Stimulated activated CD8-positive, alpha-beta memory T cell treated with anti-CD3 and anti-CD28 coated beads, Interleukin-2, amount 100 ng/mL, for 48 hours (primary cell): ENCODE measurements at places on chromosomes 2 and 18.

DNA sequence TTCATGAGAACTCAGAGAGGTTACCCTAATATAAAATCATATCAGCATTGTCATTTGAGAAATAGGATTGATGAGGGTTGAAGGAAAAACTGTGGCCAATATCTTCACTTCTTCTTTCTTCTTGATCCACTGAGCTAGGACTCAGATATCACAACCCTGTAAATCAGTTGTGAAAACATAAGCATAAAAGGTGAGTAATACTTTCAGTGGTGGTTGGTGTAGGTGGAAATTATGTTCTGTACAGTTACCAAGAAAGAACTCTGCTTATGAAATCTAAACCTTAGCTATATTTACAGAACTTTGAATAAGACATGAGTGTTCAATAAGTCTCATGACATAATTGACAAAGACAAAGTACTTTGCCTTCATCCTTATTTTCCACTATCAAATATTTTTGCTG lies 56.3 kb downstream of the PAX3 start:
- DNase-seq: no peak

GRCh38 chr2:94985636-94986035 lies 39.9 kb upstream of the MAL start:
- no peak for DNase-seq

DNA sequence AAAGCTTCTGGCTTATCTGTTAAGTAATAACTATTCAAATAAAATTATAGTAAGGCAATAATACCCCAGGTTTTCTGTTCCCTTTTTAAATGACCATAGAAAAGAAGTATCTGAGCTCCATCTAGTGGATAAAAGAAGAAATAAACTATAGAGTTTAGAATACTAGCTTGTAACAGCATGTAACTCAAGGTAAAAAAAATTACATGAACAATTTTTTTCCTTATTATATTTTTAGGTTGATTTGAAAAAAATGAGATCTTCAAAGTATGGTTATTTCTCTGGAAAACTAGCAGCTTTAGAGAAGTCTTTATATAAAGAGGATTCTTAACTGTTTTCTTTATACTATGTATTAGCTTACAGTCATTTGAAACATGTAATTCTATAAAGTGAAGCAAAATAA lies 58.1 kb downstream of the NCKAP1 start:
- DNase-seq: no peak

DNA sequence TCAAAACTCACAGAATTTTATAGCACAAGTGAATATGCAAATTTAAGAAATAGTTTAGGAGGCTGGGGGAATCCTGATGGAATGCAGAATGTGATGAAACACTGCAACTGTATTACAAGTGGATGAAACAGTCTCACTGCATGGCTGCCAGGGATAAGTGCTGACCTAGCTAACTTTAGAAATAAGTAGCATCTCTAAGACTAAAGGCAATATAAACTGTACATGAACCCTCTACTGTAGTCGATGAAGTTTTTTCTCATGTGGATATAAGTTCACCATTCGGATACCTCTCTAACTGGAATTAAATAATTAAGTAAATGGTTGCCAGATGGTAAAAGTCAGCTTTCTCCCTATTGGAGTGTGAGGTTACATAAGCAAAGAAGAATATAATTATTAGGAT lies 777.8 kb upstream of the RAB6C start:
- no peak for DNase-seq

DNA sequence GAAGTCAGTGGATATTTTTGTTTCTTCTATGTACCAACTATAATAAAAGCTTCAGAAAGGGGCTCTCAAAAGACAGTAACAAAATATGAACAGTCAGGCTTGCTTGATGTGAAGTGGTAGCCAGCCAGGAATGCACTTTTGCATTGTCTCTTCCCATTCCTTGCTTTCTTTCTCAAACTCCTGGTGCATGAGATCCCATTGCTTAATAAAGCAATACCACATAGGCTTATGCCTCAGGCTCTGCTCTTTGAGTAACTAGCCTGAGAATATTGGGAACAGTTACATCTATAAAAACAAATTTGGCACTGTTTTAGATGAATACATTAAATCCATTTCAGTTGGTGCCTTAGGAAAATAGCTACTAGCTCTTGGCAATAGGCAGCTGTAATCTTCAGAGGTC lies 62.6 kb upstream of the ST6GAL2 start:
- no peak for DNase-seq

DNA sequence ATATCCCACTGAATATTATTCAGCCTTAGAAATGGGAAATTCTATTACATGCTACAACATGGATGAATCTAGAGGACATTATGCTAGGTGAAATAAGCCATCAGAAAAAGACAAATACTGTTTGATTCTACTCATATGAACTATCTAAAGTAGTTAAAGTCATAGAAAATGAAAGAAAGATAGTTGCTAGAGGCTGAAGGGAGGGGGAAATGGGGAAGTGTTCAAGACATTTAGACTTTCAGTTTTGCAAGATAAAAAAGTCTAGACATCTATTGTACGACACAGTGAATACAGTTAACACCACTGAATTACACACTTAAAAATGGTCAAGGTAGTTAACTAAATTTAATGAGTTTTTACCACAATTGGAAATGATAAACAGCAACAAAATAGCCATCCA lies 835.9 kb upstream of the CHAC2 start:
- DNase-seq: no peak

GRCh38 chr18:56823986-56824565 lies 172.9 kb downstream of the WDR7 start:
- DNase-seq: no peak

DNA sequence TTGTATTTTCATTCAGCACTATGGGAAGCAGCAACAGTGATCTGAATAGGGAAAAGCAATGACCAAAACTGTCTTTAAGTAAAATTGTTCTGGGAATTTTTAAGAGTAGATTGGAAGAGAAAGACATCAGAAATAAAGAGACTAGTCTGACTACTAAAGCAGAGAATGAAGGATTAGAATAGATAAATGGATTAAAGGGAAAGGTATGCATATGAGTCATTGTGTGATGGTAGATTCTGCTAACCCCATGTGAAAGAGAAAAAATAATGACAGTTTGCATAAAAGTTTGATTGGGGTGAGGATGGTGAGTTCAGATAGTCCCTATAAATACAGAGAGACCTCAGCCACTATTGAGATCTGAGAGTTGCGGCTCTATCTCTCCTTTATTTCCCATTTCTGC lies 139.6 kb upstream of the DCC start:
- DNase-seq: no peak

- peak; percentile 84 for DNase-seq
Observed at GRCh38 chr2:190534310-190535120, at the start of gene NEMP2. Gene NEMP2, minus strand, starts transcription at chr2:190534722. Its CDS starts 67 bp downstream, at chr2:190534655.

GRCh38 chr18:70421471-70422390 lies 132.9 kb downstream of the SOCS6 start:
- no peak for DNase-seq

DNA sequence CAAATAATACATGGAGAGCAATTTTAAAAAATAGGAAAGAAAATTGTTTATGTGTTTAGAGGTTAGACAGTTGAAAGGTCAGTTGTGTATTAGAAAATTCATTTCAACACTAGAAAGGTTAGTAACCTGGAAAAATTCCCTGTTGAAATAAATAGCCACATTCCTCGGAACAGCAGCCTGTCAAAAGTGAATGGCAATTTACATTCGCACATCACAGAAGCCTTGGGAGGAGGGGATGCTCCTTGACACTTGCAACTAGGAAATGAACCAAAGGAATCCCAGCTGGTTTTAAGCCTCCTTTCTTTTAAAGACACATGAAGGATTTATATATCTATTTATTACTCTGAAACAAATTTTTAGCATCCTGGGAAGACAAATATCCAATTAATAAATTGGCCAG lies 653.5 kb upstream of the LRRTM4 start:
- DNase-seq: no peak

GRCh38 chr2:240563951-240564560 lies 3.9 kb downstream of the DUSP28 start:
- no peak for DNase-seq

DNA sequence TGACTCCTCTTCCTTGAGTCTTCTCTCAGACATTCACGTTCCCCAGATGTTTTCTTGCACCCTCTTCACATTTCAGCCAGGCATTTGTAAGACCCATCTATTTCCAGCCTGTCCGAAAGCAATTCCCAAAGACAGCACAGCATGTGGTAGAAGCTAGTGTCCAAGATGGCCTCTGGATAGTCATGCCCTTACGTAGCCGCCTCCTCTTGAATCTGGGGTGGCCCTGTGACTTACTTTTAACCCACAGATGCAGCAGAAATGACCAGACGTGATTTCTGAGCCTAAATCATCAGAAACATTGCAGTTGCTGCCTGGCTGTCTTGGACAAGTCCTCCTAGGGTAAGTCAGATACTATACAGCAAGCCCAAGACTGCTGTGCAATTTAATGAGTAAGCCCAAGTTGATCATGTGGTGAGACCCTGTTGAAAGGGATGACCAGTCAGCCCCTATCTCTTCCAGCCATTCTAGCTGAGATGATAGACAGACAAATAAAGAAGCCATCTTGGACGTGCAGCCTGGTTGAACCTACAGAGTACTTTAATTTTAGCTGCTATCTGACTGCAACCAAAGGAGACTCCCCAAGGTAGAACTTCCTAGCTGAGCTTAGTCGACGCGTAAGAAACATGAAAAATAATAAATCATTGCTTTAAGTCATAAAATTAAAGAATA lies 12.3 kb downstream of the ARL5A start:
- DNase-seq: no peak

GRCh38 chr2:96923201-96923600 lies 53.3 kb upstream of the SEMA4C start:
- no peak for DNase-seq

- peak; percentile 46 for DNase-seq
Observed at GRCh38 chr2:105802587-105802986, 57.9 kb downstream of the NCK2 start.

GRCh38 chr2:111710613-111711012 lies 173.4 kb downstream of the ANAPC1 start:
- no peak for DNase-seq

DNA sequence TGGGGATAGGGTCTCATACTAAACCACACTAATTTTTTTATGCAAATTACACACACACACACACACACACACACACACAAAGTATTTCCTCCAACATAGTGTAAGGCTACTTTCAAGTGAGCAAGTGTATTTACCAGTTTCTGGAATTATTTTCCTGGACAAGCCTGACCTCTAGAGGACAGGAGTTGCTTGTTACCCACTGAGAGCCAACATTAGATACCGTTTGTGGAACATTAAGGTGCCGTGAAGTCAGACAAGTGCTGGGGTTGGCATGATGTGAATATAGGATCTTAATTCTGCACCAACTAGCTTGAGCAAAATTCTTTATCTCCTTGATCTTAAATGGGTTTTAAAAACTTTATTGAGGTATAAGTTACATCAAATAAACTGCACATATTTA lies 39.3 kb upstream of the SERPINB2 start:
- no peak for DNase-seq

DNA sequence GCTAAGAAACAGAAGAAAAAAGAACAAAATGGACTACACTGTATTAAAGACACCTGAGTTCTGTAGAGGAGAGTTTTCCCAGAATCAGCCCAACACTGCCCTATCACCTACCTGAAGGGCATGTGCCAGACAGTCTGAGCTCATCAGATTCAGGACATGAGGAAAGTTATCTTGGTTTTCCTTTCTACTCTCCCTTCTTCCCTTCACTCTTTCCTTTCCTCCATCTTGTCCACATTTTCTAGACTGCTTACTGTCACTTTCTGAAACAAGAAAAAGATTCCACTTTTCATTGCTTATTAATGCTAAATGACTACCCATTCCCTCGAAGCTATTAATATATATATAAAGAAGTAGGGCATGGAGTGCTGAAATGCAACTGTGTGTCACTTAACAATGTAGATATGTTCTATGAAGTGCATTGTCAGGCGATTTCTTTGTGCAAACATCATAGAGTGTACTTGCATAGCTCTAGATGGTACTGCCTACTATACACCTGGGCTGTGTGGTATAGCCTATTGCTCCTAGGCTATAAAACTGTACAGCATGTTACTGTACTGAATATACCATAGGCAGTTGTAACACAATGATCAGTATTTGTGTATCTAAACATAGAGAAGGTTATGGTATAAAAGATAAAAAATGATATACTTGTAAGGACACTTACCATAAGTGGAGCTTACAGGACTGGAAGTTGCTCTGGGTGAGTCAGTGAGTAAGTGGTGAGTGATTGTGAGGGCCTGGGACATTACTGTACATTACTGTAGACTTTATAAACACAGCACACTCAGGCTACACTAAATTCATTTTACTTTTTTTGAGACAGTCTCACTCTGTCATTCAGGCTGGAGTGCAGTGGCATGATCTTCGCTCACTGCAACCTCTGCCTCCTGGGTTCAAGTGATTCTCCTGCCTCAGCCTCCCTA lies 145.5 kb upstream of the ITGA6 start:
- no peak for DNase-seq

DNA sequence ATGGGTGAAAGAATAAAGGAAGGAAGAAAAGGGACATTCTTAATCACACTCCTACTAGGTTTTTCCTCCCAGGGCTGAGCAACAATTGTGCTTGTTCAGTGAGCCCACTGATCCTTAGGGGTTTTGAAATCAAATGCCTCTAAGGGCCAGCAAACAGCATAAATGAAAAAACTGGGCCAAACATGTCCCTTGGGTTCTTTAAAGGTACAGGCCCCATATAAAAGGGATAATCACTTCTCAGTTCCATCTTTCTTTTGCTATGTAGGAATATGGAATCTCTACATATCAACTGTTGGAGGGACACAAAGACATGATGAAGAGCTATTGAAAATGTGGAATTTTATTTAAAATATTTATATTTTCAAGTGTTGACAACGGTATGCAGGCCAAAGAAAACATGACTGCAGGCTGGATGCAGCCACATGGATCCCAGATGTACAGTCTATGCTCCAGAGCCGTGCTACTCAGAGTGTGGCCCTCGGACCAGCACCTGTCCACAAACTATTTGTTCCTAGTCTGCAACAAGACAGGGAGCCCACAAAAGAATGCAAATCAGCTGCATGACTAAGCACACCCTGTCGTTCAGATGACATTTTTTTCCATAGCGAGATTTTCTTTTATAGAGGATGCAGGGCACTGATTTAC lies 110.0 kb downstream of the CDH20 start:
- no peak for DNase-seq

- DNase-seq: no peak
Observed at GRCh38 chr2:96247009-96247408, 18.8 kb downstream of the TMEM127 start.

DNA sequence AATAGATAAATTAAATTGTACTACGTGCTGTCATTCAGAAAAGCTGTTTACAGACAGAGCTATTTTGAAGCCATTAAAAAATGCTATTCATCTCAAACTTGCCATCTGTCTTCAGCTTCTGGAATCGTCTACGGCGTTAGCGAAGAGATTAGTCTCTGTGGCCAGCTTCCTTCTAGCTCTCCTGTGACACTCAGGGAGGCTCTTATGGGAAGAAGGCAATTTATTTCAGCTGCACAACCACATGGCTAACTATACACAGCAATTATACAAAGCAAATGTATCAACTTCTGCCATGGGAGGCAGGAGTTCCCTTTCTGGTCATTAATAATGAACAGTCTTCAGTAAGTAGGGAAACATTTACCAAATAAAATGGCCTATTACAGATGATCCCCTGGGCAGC lies 6.3 kb downstream of the CTAGE1 start:
- DNase-seq: no peak
